ENCODE measurements at places on chromosomes 1 and 21.
A peak's percentile ranks its signal among the peaks of the same experiment; 100 is the strongest.

DNA sequence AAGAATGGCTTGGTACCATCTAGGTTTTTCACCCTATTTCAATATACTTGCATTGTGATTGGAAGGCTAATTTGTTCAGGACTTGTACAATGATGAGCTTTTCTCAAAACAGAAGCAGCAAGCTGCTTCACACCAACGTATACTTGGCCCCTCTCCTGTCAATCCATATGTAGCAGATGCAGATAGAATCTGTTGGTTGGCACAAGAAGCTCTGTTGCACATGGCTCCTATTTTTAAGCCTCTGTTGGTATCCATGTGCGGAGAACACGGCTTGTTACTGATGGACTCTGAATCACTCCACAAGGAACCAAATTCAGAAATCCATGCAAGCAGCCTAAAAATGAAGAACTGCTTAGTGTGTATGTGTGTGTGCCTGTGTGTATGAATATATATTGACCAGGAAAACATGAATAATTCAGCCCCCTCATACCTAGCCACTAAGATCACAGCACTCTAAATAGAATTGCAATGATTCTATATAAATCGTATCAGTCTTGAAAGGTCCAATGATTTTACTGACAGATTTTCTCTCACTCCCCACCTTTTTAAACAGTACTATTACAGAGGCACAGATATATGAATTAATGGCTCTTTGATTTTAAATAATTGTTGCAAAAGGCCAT lies 258.4 kb upstream of the DPYD start:
- DNase-seq: no peak

DNA sequence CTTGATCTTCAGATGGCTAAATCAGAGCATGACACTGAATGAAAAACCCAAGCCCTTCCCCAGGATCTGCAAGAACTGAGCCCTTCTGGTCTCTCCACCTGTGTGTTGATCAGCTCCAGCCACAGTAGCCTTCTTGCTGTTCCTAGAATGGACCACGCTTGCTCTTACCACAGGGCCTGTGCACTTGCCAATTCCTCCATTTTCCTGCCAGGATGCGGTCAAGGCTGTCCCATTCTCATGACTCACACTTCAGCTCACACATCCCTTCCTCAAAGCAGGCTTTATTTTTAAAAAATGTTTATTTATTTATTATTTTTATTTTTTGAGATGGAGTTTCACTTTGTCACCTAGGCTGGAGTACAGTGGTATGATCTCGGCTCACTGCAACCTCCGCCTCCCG lies 43.6 kb upstream of the GRHL3 start:
- no peak for DNase-seq

GRCh38 chr1:229070168-229070567 lies 200.7 kb upstream of the RAB4A start:
- DNase-seq: peak; percentile 82

DNA sequence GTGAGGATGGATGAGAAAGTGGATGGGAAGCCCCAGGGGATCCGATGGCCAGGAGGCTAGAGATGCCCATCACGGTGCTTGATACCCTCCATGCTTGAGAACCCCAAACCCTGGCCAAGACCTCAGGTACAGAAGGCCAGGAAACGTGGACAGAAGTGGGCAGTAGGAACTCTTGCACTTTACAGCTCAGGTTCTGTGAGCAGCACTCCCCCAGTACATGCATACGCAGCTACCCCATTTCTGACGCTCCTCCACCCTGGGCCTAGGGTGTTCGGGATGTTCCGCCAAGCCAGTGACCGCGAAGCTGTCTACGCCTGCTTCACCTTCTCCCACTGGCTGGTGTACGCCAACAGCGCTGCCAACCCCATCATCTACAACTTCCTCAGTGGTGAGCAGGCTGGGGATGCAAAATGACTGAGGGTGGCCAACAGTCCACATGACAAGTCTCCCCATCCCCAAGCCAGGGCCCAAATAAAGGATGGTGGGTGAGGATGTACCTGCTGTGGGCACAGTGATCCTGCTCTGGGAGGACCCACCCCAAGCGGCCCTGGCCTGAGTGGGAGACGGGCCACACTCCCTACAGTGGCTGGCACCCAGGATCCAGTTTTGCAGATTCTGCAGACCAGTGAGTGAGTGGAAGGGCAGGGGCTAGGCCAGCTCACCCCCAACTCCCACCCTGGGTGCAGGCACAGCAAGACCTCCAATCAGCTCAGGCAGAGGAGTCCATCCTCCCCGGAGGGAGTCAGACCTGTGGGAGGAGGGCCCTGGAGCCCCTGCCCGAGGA lies 7.4 kb downstream of the HCRTR1 start:
- DNase-seq: no peak

GRCh38 chr1:154994269-154994587 lies 842 bp downstream of the LENEP start:
- DNase-seq: no peak

- DNase-seq: no peak
Measured at GRCh38 chr1:221699577-221699976, 42.3 kb downstream of the DUSP10 start.

GRCh38 chr1:108862017-108862610 lies 5.2 kb upstream of the AKNAD1 start:
- no peak for DNase-seq

DNA sequence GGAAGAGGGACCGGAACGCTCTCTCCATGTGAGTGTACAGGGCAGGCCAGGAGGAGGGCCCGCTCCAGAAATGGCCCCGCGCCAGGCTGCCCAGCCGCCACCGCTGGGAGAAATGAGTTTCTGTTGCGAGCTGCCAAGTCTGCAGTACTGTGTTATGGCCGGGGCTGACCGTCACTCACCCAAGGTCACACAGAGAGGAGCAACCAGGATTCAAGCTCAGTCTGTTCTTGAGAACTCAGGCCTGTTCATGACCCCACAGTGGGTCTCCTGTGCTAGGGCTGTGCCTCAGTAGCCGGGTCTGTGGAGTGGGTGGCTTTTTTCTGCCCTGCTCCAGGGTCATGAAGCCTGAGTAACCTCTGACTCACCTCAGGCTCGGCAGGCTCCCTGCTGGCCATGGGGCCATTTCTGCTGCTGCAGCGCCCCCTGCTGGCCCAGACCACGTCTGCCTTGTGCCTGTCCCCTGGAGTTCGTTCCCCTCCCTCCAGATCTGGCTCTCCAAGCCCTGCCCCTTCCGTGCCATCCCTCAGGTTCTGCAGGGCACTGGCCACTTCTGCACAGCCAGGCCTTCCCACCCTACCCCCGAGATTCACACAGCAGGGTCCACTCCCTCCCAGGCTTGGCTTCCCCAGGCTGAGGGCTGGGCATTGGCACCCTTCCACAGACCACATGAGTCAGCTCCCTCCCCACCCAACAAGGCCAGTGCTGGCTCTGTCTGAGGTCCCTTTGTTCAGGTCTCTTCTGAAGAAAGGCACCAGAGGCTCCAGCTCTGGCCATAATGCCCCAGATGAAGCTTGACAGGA lies 51.8 kb downstream of the EDN2 start:
- DNase-seq: peak; percentile 87

GRCh38 chr1:119046429-119046784 lies 58.3 kb upstream of the TBX15 start:
- DNase-seq: no peak

DNA sequence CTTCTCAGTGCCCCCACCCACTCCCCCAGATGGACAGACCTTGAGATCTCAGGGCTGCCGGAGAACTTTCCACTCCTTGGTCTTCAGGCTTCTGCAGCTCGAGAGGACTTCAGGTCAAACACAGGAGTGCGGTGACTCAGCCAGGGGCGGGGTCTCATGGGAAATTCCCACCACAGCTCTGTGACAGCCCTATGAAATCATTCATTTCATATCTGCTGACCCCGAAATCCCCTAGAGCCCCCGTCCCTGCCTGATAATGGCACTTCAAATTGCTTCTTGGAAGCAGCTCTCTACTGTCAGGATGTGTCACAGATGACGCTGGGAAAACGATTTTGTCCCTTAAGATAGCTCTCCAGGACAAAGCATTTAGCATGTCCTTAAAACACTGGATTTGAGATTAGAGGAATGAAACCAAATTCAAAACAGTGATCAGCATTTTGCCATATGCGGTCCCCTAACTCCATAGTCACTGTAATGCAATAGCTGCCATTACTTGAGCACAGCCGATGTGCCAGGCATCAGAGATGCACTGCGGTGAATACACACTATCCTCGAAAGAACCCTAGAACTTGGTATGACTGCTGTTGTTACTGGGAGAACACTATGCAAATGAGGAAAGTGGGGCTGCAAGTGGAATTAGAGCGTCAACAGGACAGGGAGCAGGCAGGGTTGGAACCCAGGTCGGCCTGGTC lies at the start of gene TNFRSF9:
TSS of gene TNFRSF9 (minus strand) at position 95 of the 692 bp plus-strand sequence. CDS start 845 bp downstream, outside the sequence.
- peak; percentile 61 for DNase-seq

DNA sequence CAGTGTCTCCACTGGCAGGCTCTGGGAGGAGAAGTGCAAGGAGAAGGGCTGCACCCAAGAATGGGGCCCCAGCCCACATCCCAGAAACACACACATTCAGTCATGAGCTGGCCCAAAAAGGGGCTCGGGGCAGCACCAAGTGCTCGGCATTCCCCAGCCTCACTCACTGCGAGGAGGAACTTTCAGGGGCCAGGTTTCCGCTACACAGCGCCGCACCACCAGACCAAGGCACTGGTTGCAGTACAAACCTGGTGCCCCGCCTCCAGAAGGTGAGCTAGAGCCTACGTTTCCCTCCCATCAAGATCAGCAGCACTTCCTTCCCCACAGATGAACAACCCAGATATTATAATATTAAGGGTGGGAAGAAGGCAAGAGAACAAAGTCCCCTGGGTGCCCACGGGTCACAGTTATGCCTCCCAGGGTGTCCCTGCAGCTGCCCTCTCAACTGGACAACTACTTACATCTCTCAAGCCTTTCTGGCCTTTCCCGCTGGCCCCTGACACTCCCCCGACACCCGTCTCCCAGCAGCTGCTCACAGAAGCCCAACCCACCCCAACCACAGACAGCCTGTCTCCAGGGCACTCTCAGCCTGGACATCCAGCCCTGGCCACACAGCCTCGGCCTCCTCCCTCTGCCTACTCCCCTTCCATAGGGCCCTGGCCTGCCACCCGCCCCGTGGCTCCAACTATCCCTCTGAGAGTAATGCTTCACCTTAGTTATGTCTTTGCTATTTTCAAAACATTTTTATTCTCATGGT lies 3.8 kb downstream of the PBXIP1 start:
- no peak for DNase-seq

GRCh38 chr1:2801535-2802291 lies at the start of gene TTC34:
TTC34 (minus strand) TSS chr1:2801693; CDS start chr1:2800827, 866 bp downstream.
- no peak for DNase-seq

DNA sequence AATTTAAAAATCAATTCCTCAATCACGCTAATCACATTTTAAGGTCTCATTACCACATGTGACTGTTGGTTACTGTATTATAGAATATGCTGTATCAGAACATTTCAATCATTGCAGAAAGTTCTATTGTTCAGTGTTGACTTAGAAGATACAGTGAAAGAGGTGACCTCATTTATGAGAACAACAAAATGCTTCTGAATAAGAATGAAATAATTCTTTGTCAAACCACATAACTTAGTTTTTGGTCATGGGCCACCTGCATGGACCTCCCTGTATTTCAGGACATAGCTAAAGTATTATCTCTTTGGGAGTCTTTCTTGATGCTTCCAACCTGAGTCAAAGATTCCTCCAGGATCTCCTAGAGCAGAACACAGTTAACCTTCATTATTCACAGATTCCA lies 22.3 kb downstream of the MFSD2A start:
- no peak for DNase-seq

DNA sequence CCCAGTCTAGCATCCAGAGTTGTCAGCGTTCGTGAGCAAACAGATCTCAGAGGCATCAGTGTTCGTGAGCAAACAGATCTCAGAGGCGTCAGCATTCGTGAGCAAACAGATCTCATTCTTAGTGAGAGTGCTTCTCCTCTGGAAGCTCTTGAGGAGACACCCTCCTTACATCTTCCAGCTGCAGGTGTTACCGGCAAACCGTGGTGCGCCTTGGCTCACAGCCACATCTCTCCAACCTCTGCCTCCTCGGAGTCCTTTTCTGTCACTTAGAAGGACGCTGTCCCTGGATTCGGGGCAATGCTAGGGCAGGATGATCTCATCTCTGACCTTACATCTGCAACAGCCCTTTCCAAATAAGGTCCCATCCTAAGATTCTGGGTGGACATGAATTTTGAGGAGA lies 14.6 kb upstream of the UMODL1 start:
- peak; percentile 44 for DNase-seq

- no peak for DNase-seq
Measured at GRCh38 chr1:80818211-80818610, 982.5 kb upstream of the ADGRL2 start.
